ENCODE measurements at places on chromosomes 3 and 15.

- no peak for DNase-seq
Observed at GRCh38 chr3:100209948-100210771, 50.6 kb upstream of the TBC1D23 start.

GRCh38 chr15:55194256-55194655 is 2.5 kb downstream of the RSL24D1 start:
- no peak for DNase-seq

- no peak for DNase-seq
Observed at GRCh38 chr15:61558172-61559136, 329.4 kb upstream of the RORA start.

GRCh38 chr3:47571391-47572175 is 7.1 kb downstream of the CSPG5 start:
- peak; percentile 56 for DNase-seq

GRCh38 chr3:18666655-18667054 is 241.5 kb upstream of the SATB1 start:
- no peak for DNase-seq

GRCh38 chr3:28934126-28934813 is 346.6 kb upstream of the RBMS3 start:
- DNase-seq: no peak

DNA sequence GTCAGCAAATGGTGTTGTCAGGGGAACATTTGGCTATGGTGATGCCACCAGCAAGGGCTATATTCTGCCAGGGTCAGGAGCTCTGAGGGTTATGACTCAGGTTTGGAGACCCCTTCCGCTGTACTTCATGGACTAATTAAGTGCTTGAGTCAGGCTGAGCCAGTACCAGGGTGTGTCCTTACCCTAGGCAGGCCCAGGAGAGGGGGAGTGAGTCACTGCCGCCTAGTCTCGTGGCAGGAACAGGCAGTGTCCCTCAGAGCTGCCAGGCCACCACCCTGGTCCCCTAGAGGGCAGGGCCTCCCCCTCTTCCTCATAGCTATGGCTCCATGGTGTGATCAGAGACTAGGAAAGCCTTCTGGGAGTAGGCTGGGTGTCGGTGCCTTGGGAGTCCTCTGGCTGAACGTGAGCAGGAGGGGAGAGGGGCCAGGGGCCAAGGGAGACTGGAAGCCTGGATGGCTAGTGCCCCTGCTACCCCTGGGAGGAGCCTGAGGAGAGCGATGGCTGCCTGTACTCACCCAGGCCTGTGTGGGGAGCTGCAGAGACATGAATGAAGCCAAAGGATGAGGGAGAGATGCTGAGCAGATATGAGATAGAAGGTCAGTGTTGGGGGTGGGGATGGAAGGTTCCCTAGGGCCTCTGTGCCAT is 10.6 kb downstream of the MAPKAPK3 start:
- DNase-seq: no peak

GRCh38 chr15:45429941-45430792 is 51.8 kb upstream of the GATM start:
- peak; percentile 15 for DNase-seq

GRCh38 chr15:45399381-45400212 is 21.3 kb upstream of the GATM start:
- DNase-seq: no peak

GRCh38 chr3:182390421-182390820 is 402.9 kb upstream of the ATP11B start:
- no peak for DNase-seq

DNA sequence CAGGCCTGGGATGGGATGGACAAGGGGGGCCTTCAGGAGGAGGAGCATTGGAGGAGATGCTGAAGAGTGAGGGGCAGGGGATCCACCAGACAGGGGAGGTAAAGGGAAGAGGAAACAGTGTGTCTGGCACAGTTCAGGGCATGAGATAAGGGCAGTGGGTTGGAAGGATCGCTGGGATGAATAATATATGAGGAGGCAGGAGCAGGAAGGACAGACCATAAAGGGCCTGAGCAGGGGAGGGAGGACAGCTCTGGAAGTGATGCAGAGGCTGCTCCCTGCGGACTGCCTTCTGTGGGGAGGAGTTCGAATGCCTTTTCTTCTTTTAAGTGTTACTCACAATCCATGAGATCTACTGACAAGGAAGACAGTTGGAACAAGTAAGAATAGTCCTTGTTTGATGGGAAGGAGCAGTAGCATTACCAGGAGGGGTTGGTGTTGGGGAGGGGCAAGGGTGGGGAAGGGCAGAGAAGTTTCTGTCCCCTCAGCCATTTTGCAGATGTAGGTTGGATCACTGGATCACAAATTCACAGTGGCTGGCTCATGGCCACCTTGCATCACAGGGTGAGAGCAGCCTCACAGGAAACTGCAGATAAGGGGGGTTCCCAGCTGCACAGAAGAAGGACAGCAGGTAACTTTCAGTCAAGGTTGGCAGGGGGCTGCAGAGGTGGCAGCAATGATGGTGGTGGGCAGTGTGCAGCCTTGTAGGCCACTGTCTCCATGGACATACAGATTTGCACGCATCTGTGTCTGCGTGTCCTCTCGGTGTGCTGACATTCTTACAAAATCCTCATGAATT is 91.9 kb upstream of the SNRPN start:
- no peak for DNase-seq

- no peak for DNase-seq
Observed at GRCh38 chr3:145134738-145135137, 1026.2 kb downstream of the PLOD2 start.

DNA sequence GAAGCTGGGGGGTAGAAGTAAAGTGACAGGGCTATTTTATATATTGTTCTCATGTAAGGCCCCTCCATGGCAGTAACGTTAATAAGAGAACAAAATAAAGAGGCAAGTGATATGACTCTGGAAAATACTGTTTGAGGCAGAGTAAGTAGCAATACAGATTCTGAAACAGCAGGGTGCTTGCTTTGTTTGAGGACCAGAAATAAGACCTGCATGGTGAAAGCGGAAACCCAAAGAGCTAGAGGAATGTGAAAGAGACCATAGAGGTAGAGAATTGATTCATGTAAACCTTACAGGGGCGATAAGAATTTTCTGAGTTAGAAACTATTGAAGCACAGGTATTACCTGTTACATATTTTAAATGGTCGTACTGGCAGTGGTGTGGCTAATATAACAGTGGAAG is 1517.1 kb downstream of the SI start:
- no peak for DNase-seq

GRCh38 chr3:67515778-67516177 is 138.6 kb downstream of the SUCLG2 start:
- no peak for DNase-seq

- no peak for DNase-seq
Observed at GRCh38 chr3:195394024-195394423, 48.8 kb downstream of the ACAP2 start.

- DNase-seq: no peak
Observed at GRCh38 chr3:102142379-102143060, 292.3 kb upstream of the ZPLD1 start.

DNA sequence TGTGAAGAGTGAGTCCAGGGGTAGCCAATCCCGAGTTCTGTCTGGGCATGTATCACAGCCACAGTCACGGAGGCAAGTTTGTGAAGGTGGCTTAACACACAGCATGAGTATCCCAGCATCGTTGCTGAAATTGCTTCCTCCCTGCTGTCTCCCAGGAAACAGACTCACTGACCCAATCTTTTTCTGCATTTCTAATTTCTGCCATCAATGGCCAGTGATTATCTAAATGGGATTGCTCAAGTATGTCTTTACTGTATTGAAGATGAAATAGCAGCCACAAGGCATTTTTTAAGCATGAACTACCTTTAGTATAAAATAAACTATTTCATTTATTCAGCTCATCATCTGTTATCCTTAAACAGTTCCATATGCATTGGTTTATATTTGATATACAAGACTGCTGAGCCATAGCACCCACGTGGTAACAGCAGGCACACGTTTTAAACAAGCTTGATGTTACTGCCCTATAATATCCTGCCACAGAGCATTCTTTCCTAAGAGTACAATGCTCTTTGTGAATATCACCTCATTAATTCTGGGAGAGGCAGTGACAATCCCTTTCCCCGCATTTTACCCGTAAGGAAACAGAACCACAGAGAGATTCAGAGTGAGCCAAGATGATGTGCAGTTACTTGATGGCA is 276.6 kb upstream of the THBS1 start:
- no peak for DNase-seq

GRCh38 chr3:146159616-146160320 is 1.2 kb downstream of the PLOD2 start:
- DNase-seq: no peak

DNA sequence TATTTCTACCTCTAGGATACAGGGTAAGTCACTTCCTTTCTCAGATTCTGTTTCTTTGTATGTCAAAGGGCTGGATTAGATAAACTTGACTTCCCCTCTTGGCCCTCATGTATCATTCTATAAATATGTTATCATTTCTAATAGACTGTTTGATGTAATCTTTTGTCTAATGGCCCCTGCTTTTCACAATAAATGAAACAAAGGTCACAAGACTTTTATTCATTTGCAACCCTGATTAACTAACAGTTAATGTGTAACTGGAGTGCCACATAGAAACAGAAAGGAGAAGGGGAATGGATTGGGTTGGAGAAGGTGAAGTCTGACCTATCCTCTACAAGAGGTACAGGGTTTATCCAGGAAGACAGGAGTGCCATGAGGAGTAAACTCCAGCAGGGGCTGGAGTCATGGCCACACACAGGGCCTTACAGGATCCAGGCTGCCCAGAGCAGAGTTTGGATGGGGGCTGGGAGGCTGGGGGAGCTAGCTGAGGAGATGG is 8.0 kb upstream of the B3GNT5 start:
- DNase-seq: no peak

DNA sequence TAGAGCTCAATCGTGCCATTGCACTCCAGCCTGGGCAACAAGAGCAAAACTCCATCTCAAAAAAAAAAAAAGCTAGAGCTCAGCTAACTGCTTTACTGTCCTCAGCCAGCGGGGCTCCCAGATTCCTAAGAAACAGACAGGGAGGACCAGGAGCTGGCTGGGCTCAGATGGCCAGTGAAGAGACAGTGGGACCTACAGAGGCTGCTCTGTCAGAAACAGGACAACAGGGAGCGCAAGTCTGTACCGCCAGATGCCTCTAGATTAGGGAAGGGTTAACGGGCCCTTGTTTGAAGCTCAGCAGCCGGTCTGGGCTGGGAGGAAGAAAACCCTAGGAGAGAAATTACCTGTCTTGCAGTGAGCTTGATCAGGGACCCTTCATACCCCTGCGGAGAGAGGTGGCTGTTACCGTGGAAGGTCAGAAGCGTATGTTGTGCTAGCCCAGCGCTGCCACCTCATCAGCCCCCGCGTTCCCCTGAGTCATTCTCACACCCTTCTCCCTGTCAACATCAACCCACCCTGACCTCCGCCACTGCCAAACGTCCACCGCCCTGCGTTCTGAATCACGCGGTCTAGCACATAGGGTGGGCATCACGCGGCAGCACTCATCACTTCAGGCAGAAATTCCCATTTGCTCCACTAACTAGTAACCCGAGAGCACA is 25.3 kb downstream of the RBPMS2 start:
- DNase-seq: no peak

DNA sequence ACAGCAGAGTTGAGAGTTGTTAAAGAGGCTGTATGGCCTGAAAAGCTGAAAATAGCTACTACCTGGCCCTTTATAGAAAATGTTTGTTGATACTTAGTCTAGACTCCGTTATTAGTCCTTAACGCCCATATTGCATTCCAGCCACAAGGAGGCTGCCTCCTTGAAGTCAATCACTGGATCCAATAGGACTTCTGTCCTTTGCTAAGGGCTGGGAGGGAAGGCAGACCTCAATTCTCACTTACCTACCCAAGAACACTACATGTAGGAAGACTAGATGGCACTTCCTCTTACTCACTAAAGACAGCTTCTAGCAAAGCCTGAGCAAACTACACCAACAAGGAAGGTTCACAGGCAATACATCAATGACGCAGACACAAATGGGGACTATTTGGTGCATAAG is 139.5 kb upstream of the HACD2 start:
- no peak for DNase-seq

- DNase-seq: no peak
Observed at GRCh38 chr3:17190353-17191078, 305.8 kb downstream of the PLCL2 start.

GRCh38 chr15:79156704-79157375 is 66.3 kb upstream of the RASGRF1 start:
- no peak for DNase-seq

DNA sequence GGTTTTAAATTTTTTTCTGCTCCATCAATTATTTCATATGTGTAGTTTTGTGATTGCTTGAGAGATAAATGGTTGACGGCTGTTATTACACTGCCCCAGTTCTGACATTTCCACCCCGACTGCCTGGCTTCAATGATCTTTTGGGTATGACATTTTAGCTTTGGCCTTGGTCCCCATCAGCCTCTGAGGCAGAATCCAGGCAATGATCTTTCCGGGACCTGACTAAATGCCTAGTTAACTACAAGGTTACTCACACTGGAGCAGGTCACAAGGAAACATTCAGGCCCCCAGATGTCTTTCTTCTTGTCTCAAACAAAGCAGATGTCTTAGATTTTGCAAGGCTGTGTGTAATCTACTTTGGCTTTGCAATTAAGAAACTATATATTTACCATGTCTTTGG is 61.1 kb upstream of the TMCO5A start:
- DNase-seq: no peak

- no peak for DNase-seq
Observed at GRCh38 chr15:46120713-46121112, 485.9 kb downstream of the SQOR start.

- DNase-seq: no peak
Observed at GRCh38 chr15:56741541-56741940, 8.2 kb upstream of the ZNF280D start.

GRCh38 chr3:89562373-89562772 is 455.0 kb downstream of the EPHA3 start:
- DNase-seq: no peak

GRCh38 chr3:16508591-16508995 is 4.9 kb downstream of the RFTN1 start:
- DNase-seq: no peak

DNA sequence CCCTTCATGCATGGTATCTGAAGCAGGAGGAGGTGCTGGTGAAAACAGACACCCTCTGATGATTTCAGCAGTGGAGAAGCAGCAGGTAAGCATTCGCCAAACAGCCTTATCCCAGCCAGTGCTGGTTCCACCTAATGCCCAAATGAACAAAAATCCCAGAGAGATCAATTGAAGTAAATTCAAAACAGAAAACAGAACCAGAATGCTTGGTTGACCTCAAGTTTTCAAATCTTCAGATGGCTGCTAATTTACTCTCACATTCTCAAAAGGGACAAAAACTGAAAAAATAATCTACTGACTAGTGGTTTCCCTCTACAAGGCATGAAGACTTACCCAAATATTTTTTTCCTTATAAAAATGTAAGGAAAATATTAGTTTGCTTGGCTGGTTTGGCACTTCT is 87.0 kb upstream of the MYO5C start:
- no peak for DNase-seq

- DNase-seq: no peak
Observed at GRCh38 chr3:45612918-45613602, 18.5 kb downstream of the LIMD1 start.

DNA sequence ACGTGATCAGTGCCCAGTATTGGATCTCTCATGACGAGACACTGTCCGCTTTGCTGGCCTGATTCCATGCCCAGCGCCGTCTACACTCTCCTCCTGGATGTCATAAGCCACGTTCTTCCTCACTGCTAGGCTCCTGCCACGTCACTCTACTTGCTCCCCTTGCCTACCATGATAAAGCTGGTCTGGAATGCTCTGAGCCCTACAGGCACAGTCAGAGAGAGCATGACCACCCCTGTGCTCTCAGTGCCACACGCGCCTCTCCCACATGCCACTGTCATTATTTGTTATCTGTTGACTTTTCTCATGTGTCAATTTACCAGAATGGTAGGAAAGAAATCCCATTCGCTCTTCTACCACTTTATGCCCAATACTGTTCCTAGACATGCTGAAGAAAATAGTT is 148.6 kb downstream of the ANO10 start:
- DNase-seq: no peak

All from anterior cingulate cortex (tissue), 58 donors.